ENCODE measurements at places on chromosomes 7 and 10. TPM values are rescaled to one million over a fixed set of nuclear protein-coding genes. Genes with fewer than 3 reads are reported as not detected.

Gene SPDYE1
- not detected for total RNA-seq

Gene LRIT1
- total RNA-seq, result not detected

Gene KCNH2
- total RNA-seq, result 8.0 TPM

Gene CRPPA
- 9.5 TPM for total RNA-seq

Gene CHAT
- total RNA-seq, result 0.62 TPM

Gene CALML3
- total RNA-seq, result not detected

Gene ZNF503
- total RNA-seq, result 1.1 TPM

Gene IKZF1
- total RNA-seq, result 2.3 TPM

Gene THSD7A
- 41.0 TPM for total RNA-seq

Gene FRMD4A
- 153 TPM for total RNA-seq

Gene TRIM73
- total RNA-seq, result 2.8 TPM

Gene HOXA1
- not detected for total RNA-seq

Gene FAM20C
- 18.1 TPM for total RNA-seq

Gene HMX2
- total RNA-seq, result not detected

Gene FBXL13
- total RNA-seq, result 5.0 TPM
